Central memory CD4-positive, alpha-beta T cell (primary cell): ENCODE measurements at places on chromosomes 16 and 17.

GRCh38 chr16:22054847-22055590 is 37.3 kb upstream of the VWA3A start:
- DNase-seq, result no peak

GRCh38 chr17:79799538-79800324 is 2.9 kb upstream of the CBX8 start:
- DNase-seq, result no peak

GRCh38 chr16:1184156-1184868 is 31.4 kb downstream of the CACNA1H start:
- DNase-seq, result no peak

GRCh38 chr16:23510164-23510914 is at the start of gene GGA2:
Gene GGA2, minus strand, starts transcription at chr16:23510494. Its CDS starts 83 bp downstream, at chr16:23510411.
- peak; percentile 69 for DNase-seq

GRCh38 chr17:45743626-45744326 is 40.3 kb upstream of the CRHR1 start:
- DNase-seq, result no peak

DNA sequence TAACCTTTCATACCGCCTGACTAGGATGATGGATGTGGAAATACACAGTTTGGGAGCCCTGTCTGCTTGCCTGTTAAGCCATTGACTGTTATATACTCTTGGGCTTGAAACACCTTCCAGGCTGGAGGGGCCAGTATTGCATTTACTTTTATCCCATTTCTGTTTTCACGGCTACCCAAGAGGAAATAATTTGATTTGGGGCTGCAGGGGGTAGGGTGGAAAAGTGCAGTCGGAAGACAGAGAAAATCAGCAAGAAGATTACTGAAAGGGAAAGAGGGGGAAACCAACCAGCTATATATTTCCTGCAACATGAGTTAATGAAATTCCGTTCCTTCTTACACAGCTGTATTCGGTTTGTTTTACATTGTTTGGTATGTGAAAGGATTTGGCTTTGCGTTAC is 202.5 kb downstream of the CDH13 start:
- DNase-seq, result no peak

DNA sequence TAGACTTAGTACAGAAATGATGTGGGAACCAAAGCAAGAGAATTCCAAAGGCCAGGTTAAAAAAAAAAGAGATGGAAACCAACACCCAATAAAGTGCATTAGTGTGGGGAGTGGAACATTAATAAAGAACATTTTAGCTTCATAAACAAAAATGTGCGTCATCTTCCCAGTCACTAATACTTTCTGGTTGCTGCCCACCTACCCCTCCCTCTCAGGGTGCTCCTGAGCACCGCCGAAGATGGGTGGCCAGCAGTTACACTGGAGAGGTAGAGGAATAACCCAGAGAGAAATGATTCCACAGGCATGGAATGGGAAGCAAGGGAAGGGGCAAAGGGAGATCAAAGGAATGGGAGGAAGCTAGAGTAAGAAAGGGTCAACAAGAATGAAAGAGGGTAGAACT is 6.0 kb upstream of the CHD3 start:
- DNase-seq, result no peak

DNA sequence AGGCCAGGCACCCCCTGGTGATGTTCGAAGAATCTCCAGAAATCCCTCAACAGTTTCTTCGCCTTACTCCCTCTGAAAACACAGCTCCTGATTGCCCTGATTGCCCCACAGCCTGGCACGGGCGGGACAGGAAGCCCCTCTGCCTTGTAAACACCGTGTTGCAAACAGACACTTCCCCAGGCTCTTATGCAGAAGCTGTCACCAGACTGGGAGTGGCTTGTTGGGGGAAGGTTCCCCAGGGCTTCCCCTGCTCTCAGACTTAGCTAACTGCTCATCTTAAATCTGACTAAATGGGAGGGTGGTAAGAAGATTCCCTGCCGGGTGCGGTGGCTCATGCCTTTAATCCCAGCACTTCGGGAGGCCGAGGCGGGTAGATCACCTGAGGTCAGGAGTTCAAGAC is 11.2 kb downstream of the PIK3R5 start:
- DNase-seq, result peak; percentile 83

- DNase-seq, result peak; percentile 96
Measured at GRCh38 chr17:81871387-81872230, 472 bp upstream of the ARHGDIA start.

DNA sequence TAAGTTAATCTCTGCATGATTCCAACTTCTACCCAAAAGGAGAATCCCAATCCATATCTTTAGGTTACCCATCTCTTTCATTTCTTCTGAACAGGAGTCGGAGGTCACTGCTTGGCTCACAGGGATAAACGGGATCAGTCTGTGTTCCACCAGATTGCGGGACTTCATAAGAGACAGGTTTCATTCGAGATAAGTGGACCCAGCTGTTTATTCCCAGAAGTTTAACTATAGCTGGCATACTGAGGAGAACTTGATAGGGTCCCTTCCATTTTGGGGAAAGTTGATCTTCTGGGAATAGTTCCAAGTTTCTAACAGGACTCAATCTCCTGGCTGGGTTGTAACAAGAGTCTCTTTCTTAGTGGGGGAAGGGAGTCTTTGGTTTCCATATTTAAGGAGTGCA is 45.4 kb upstream of the ARL4D start:
- DNase-seq, result no peak

DNA sequence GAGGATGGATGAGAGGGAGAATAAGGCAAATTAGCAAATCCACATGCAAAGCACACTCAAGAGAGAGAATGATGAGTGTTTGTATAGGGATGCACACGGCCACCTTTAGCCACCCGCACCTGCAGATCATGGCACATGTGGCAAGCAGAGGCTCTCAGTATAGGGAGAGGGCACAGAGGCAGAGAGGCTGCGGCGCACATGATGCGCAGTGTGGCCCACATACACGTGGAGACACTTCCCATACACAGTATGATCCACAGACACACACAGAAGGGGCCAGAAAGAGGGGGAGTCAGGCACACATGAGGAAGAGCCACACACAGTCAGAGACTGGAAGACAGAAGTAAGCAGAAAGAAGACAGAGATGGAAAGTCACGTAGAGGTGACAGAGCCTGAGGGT is 6.5 kb upstream of the CHD3 start:
- DNase-seq, result no peak

DNA sequence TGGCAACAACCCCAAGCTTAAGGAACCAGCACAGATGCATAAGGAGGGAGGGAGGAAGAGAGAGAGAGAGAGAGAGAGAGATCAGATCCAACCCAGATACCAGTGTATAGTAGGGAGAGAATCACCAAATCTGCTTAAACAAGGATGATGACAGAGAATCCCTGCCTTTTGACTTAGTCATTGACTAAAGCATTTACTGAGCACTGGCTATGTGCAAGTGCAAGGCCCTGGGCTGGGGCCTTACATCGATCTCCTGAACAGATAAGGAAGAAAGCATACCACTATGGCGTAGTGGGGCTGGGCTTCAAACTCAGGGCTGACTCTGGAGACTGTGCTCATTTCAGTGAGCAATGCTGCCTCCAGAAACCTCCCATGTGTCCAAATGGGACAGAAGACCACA is 15.8 kb downstream of the TSNAXIP1 start:
- no peak for DNase-seq

- DNase-seq, result no peak
Measured at GRCh38 chr17:64534187-64534586, 27.4 kb downstream of the CEP95 start.

DNA sequence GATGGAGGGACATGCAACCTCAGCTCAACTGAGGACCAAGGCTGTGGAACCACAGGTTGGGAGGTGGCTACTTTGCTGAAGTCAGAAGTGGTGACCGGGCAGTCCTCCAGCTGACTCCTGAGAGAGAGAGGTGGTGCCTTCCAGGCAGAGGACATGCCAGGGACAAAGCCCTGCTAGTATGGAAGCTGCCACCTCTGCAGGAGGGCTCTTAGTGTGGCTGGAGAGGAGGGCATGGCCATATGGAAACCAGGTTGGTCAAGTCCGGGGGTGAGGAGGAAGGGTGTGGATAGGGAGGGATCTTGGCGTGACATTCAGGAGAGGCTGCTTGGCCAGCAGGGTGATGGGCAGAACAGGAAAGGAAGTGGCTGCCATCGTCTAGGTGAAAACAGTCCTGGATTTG is 5.7 kb downstream of the C16orf86 start:
- DNase-seq, result no peak

DNA sequence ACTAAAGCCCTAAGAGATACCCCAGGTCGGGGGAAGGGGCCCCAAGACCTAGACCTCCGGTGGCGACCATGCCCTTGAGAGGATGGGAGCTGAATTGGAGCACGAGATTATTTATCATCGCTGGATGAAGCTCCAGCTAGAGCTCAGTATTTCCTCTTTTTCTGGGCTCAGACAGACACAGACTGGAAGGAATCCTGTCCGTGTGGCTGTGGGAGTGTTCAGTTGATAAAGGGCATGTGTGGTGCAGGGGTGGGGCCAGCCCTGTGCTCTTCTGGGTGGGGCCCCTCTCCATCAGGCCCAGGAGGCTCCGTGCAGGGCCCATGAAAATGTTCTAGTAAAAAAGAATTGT is 6.3 kb upstream of the CBX4 start:
- DNase-seq, result no peak

DNA sequence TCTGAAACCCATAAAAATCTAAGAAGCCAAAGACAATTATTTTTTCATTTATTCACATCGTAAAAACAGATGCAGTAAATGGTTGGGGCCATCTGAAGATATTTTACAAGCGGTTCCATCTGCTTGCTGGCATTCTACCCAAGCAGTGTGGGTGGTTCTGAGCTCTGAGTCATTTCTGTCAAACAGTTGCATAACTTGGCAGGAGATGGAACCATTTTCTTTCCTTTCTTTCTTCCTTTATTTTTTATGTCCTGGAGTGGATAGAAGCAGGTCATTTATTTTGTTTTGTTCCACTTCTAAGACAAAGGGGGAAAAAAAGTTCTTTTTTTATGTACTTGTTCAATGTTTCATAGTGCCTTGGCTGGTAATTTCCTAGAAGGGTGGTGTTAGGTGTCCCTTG is 1151.9 kb upstream of the GOT2 start:
- no peak for DNase-seq

GRCh38 chr16:17989255-17989654 is 347.3 kb downstream of the NPIPA8 start:
- DNase-seq, result no peak

- no peak for DNase-seq
Measured at GRCh38 chr16:17515421-17516210, 44.9 kb upstream of the XYLT1 start.

- DNase-seq, result no peak
Measured at GRCh38 chr17:51508048-51508447, 247.7 kb downstream of the UTP18 start.

GRCh38 chr17:66169839-66170238 is 22.1 kb downstream of the CEP112 start:
- no peak for DNase-seq

DNA sequence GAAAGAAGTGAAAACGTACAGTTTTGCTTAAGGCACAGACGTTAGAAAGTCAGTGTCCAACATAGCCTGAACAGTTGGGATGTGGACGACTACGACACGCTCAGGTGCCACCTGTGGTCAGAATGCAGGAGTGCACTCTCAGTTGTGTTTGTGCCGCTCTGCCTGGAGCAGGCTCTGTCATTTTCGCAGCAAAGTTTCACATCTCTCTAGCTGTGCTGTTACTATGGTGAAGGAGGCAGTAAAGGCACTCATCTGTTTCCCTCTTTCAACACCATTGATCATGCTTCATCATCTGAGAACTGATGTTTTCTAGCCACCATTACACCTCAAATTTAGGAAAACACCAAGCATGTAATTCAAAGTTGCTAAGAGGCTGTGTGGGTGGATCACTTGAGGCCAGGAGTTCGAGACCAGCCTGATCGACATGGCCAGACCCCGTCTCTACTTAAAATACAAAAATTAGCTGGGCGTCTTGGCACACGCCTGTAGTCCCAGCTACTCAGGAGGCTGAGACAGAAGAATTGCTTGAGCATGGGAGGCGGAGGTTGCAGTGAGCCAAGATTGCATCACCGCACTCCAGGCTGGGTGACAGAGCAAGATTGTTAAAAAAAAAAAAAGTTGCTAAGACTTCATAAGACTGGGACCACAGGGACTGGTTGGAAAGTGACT is 44.9 kb upstream of the DNAJA2 start:
- peak; percentile 20 for DNase-seq

DNA sequence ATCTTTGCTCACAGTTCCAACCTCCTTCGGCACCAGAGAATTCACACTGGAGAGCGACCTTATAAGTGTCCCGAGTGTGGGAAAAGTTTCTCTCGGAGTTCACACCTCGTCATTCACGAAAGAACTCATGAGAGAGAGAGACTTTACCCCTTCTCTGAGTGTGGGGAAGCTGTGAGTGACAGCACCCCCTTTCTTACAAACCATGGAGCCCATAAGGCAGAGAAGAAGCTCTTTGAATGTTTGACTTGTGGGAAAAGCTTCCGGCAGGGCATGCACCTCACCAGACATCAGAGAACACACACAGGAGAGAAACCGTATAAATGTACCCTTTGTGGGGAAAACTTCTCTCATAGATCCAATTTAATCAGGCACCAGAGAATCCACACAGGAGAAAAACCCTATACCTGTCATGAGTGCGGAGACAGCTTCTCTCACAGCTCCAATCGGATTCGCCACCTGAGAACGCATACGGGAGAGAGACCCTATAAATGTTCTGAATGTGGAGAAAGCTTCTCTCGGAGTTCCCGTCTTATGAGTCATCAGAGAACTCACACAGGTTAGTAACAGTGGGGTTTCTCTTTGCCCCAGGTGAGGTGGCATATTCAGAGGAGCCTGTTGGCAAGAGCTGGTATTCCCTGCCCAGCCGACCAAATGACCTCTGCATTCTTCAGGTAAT is 6.8 kb downstream of the ZNF263 start:
- DNase-seq, result no peak

DNA sequence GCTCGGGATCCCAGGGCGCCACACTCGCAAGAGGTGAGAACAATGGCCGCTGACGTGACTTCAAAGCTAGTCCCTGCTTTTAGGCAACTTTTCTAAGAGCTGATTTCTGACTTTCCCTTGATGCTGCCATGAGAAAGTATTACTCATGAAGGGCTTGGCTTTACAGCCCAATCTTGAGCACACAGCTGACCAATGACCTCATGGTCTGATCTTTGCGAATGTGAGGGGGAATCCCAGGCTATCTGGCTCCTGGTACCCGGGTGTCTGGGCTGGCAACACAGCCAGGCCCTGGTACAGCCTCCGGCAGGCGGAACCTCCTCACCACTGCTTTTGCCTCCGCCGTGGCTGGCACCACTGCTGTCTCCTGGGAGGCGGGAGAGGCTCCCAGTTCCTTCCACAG is 17.5 kb downstream of the NDUFAF8 start:
- DNase-seq, result no peak

GRCh38 chr17:49548051-49548505 is 27.6 kb upstream of the NXPH3 start:
- DNase-seq, result no peak
